ENCODE measurements at places on chromosomes 13 and 19.

GRCh38 chr13:98288211-98288610 is 111.1 kb upstream of the RNF113B start:
- no peak for DNase-seq

- no peak for DNase-seq
Observed at GRCh38 chr13:79492918-79493594, 12.1 kb downstream of the NDFIP2 start.

DNA sequence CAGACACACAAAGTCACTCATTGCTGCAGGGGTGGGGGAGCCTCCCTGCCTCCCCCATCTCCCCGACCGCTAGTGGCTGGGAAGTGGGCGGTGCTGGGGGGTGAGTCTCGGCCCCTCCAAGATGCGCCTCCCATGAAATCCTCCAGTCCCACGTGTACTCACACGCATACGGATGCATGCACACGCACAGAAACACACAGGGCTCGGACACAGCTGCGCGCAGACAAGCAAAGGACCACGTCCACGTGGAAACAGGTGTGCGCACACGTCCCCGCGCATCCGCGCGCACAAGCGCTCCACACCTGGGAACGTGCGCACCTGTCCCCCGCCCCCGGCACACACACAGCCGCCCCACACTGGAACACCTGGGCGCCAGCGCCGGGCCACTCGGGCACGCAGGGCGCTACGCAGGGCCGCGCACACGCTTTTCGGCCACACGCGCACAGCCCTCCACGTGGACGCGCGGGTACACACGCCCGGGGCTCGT is 687 bp downstream of the MATK start:
- no peak for DNase-seq

GRCh38 chr19:977058-977464 is 7.1 kb upstream of the WDR18 start:
- no peak for DNase-seq

GRCh38 chr13:30792285-30793000 is 57.1 kb downstream of the ALOX5AP start:
- no peak for DNase-seq

DNA sequence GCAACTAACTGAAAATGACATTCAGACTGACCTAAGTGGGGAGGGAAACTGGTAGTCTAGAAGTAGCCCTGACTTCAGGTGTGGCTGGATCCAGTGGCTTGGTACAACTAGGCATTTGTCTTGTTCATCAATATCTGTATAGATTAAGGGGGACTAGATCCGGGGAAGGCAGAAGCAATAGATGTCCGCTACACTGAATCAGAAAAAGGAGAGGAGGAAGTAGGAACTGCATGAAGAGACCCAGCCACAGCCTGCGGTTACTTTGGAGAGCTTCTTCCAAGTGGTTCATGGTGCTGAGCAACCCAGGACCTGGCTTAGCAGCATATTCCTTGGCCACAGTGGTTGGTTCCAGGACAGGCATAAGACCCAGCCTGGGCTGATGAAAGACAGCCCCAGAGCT is 9.9 kb upstream of the PRODH2 start:
- no peak for DNase-seq

- DNase-seq, result no peak
Observed at GRCh38 chr13:23859904-23860303, 29.3 kb downstream of the MIPEP start.

DNA sequence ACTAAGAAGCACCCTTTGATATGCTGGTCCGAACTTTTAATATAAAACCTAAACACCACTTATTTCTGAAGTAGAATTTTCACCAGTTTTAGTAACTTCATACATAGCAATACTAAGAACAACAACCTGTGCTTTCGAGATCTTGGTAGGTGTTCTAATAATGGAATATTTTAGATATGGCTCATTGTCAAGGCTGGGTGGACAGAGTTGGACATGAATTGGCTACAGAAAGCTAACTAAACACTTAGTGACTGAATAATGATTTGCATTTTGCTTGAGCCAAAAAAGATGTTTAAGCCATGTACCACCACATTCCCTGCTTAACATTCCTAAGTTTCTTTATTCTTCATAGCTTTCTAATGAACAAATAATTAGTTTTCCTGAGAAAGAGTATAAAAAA is 344.3 kb upstream of the SGCG start:
- DNase-seq, result no peak

GRCh38 chr13:70634893-70635292 is 526.6 kb upstream of the KLHL1 start:
- DNase-seq, result no peak

GRCh38 chr19:37986048-37986750 is 79.2 kb downstream of the SIPA1L3 start:
- DNase-seq, result no peak

DNA sequence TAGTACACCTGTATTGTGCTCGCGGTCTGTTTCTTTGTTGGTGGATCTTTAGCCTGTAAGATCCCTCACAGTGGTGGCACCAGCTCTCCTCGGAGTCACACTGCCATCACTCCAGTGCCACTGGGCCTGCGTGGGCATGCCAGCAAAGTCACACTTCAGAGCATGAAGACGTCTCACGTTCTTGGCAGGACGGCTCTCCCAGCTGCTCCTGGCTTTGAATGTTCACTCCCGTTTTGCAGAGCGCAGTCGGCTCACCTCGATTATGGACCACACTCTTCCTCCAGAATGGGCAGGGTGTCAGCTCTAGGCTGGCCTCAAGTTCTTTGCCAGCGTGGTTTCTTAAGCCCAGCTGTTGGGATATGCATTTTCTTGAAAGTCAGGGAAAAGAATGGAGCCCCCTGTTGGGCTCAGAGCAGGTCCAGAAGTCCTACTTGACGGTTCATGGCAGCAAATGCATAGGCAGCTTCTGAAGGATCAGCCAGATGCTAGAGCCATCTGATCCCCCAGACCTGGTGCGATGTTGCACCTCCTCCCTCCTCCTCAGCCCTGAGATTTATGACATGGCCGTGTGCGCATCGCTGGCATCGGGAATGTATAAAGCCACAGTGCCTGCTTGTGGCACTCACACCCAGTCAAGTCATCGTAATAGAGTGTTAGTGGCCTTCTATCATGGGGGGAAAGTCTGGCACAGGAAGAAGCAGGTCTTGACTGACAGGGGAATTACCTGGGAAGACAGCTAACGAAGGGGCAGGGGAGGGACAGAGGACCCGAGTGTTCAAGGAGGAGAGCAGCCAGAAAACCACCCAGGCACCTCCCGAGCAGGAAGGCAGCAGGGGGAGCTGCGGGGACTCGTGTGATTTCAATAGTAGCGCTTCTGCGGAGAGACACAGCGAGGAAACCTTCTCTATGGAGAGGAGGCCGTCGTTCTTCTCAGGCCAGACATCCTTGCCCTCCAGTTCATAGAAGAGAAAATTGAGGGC is 40.2 kb upstream of the NPAS1 start:
- no peak for DNase-seq

- peak; percentile 51 for DNase-seq
Observed at GRCh38 chr19:17385878-17386611, 8.0 kb downstream of the CCDC194 start.

DNA sequence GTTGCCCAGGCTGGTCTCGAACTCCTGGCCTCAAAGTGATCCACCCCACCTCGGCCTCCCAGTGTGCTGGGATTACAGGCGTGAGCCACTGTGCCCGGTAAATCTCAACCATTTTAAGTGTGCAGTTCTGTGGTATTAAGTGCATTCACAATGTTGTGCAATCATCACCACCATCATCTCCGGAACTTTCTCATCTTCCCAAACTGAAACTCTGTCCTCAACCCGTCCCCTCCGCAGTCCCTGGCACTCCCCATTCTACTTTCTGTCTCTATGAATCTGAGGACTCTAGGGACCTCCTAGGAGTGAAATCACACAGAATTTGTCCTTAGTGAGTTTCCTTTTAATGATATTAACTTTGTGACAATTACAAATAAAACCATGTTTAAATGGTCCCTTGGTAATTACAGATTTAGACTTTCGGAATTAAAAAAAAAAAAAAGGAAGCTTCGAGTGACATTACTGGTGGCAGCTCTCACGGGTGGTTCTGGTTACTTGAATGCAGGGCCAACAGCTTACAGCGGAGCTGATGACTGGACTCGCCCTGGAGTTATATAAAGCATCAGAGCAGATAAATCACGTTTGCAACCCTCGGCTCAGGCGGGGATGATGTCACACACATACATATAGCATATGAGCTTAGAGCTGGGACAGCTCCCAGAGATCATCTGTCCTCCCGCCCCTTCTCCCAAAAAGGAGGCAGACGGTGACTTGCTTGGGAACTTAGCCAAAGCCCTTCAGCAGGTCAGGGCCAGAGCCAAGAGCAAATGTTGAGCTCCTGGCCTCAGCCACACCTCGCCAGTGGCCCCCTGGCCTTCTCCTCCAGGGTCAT is 89.8 kb downstream of the ZNF557 start:
- DNase-seq, result no peak

- DNase-seq, result no peak
Observed at GRCh38 chr13:93942016-93942415, 537.5 kb downstream of the DCT start.

DNA sequence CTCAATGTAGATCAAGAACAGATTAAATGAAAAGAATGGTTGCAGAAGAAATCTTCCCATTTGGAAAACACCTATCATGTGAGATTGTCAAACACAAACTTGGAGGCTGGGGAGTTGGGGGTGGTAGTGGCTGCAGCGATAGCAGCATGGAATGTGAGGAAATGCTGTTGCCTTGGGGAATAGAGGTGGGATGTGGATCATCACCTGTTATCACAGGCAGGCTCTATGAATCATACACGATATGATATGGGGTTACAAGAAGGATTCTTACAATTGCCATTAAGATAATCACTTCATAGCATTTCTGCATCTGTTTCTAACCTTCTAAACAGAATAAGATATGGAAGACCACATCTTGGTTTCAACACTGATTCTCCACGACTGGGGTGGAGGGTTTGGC is 88.7 kb downstream of the RNASEH2B start:
- no peak for DNase-seq

GRCh38 chr19:2680808-2681207 is 21.7 kb downstream of the GNG7 start:
- peak; percentile 73 for DNase-seq

GRCh38 chr19:50191216-50191615 is 12.2 kb upstream of the MYH14 start:
- DNase-seq, result no peak

GRCh38 chr13:93505104-93505952 is 278.7 kb downstream of the GPC6 start:
- DNase-seq, result no peak

DNA sequence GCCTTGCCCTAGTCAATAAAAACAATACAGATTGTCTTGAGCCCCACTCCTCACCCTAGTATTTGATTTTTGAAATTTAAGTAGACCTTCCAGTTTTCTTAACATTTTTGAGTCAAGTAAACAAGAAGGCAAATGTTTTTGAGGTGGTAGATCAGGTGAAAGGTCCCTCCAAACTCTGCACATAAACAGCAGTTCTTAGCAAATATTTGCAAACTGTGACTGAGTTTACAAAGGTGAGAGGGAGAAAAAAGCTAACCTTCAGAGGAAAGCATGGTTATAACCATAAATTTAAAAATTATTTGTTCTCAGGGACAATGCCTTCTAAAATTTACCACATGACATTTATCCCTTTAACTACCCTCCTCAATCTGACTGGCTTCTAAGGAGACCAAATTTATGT is 84.6 kb upstream of the PCDH17 start:
- DNase-seq, result no peak

DNA sequence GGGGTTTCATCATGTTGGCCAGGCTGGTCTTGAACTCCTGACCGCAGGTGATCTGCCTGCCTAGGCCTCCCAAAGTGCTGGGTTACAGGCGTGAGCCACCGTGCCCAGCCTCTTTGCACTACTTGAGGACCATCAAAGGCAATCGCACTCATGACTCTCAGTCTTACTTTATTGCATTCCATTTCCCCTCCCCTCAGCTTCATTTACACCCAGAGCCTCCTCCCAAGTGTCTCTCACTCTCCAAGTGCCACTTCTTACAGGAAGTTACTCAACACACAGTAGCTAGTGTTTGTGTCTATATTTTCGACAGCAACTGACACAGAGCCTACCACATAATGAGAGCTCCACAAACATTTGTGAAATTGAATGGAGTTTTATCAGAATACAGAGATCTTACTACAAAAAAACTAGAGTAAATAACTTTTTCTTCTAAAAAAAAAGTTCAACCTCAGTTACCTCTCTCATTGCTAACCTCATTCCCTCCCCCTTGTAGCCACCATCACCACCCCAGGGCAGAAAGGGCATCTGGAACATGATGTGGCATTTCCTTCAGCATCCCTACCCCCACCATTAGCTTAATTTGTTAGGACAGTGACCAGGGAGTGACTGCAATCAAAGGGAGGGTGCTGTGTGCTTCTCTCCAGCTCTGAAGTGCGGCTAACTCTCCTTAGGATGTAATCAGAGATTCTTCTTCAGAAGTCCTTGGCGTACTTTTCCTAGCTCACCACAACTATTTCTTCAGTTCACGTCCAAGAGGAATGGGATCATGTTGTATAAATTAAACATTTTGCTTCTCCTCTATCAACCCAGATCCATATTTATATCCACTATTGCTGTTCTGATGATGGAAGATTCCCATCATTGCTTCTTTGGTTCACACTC is 17.0 kb upstream of the RUBCNL start:
- no peak for DNase-seq

DNA sequence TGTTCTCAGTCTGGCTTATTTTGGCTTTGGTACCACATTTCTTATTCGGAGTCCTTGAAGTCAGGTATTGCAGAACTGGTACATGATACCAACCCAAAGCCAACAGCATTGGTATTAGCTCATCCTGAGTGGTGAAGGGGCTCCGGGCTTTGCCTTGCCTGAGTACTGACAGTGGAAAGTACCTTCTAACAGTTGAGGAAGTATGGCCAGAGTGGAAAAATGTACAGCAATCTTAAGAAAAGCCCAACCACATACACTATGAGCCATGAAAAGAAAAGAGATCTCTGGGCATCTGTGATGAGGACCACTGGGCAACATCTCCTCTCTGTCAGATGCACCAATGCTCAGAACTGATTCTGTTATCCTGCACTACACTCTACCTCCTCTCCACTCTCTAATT is 8.3 kb downstream of the LCP1 start:
- DNase-seq, result no peak

DNA sequence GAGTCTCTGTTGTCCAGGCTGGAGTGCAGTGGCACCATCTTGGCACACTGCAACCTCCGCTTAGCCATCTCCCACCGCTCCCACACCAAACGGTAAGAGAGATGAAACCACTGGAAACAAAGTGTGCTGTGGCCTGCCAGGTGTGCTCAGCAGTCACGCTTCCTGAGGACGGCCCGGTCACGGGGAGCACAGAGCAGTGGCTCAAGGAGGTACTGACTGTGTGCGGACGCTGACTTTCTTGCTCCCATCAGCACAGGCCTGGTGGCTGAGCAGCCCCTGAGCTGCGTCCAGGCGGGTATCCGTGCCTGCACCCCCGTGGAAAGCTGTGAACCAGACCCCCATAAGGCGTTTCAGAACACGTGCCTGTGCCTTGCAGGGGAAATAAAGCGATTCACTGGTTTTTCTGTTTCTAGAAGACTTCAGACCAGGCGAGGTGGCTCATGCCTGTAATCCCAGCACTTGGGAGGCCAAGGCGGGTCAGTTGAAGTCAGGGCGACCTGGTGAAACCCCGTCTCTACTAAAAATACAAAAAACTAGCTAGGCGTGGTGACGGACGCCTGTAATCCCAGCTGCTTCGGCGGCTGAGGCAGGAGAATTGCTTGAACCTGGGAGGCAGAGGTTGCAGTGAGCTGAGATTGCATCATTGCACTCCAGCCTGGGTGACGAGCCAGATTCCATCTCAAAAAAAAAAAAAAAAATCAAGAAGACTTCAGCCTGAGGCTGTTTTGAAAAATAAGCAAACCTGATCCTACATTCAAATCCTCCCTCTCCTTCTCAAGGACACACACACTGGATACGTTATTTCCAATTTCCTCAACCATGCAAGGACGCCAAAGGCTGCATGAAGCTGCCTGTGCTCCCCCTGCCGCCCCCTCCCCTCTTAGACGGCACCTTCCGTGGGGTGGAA is 25.5 kb downstream of the ADPRHL1 start:
- DNase-seq, result no peak

Data from Peyer's patch (tissue), 4 donors.